ENCODE measurements at places on chromosomes 16 and 17.

- DNase-seq = no peak
Observed at GRCh38 chr16:4613636-4614570, 785 bp downstream of the UBALD1 start.

GRCh38 chr16:57577691-57578224 is 35.3 kb downstream of the ADGRG5 start:
- no peak for DNase-seq

GRCh38 chr17:20955427-20956323 is 87.1 kb downstream of the USP22 start:
- no peak for DNase-seq

DNA sequence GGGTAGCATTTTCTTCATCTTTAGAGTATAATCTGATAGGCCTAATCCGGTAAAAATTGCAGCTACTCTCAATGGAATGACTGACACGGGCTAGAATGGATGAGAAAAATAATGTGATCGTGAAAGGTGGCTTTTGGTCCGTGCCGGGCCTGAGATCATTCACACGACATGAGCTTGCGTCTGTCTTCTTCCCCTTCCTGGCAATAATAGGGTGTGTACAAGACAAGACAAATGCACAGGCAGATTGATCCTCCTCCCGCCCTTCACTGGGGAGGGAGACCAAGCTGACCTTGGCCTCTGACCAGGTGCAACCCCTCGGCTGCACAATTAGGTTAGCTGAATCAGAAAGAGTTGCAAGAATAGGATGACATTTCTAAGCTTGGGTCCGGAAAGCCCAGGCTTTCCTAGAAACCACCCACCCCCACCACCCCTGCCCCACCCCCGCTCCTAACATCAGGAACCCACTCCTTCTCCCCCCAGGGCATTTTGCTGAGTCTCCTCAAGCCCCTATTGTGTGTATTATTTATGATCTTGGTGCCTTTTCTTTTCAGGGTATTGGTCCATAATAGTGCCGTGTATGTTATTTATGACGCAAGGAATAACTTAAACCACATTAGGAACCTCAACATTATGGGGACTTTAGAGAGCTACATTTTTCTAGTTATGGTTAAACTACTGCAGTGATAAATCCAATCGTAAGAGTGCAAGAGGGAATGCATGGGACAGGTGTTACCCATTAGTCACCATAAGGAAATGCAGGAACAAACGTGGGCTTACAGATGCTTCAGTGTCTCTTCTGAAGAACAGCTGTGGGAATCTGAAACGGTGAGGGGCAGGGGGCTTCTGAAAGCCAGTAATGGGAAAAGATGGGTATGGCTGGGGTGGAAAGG is 540.1 kb upstream of the PSMD7 start:
- DNase-seq = no peak

DNA sequence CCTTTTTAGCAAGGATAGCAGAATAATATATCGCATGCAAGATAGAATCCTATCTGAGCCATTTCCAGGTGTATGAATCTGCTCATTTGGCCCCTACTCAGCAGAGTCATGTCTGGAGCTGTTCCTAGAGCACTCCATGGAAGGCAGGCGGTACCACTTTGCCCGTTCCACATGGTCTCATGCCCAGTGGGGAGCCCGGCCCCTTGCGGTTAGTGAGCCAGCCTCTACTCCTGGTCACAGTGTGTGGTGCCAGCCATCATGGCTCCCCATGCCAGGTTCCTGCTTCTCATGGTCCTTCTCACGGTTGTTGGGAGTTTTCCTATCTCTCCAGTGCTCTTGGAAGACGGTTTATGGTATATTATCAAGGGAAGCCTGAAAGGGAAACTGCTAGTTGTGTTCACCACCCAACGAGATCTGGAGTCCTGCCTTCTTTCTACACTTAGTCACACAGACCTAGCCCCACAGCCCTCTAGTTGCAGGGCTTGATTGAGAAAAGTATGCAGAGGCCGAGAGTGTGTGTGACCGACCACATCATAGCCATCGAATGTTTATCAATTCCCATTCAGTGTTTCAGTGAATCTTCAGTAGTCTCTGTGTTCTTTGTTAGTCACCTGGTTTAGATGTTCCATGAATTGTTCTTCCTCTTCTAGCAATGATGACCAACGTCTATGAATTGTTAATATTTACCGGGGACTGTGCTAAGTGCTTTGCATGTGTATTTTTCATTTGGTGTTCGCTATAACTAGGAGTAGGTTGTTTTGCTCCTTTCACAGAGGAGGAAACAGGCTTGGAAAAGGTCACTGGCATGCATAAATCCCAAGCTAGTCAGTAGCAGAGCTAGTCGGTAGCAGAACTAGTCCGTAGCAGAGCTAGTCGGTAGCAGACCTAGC is 9.6 kb downstream of the JPT2 start:
- no peak for DNase-seq

- DNase-seq = no peak
Observed at GRCh38 chr17:7139400-7139799, 24.8 kb upstream of the ASGR2 start.

DNA sequence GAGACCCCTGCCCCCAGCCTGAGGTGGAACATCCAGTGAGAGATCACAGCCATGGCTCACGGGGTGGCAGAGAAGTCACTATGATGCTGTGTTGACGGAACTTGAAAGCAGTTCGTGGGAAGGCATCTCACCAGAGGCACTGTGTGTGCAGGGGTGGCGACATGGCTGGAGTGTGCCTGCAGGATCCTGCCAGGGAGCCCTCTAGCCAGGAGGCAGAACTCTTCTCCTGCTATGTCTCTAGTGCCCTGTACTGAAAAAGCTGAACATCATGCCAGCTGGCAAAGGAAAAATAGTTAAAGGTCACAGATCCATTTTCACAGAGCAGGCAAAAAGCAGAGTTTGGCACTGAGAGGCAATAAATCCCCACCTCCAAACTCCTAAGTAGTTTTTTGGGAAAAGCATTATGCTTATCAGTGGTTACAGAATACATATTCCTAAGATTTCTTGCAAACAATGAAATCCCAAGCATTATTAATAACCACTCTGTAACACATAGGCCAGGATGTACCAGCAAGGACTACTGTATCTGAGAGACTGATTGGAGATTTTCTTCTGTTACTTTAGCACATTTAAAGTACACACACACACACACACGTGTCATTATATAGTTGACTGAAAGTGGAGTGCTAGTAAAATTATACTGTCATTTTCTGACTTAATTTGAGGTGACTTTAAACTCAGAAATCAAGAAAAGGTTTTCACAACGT is 36.8 kb downstream of the TNRC6C start:
- DNase-seq = no peak

DNA sequence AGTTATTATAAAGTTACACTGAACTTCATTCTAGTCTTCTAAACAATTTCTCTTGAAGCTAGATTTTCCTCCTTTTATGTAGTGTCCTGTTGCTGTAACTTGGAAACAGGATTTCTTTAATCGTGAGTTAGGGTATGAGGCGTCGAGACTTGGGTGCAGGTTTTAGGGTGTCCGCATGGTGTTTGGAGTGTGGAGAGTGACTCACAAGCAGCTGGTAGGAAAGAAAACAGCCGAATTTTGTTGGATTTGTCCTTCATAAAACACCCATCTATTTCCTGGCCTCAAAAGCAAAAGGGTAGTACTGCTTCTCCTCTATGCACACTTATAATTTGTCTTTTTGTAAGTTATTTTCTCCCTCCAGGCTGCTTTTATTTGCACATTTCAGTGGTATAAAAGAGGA is 1.6 kb downstream of the RPTOR start:
- DNase-seq = no peak

- no peak for DNase-seq
Observed at GRCh38 chr17:75406222-75406615, 741 bp upstream of the GRB2 start.

- DNase-seq = no peak
Observed at GRCh38 chr17:199806-200545, 18.5 kb upstream of the DOC2B start.

DNA sequence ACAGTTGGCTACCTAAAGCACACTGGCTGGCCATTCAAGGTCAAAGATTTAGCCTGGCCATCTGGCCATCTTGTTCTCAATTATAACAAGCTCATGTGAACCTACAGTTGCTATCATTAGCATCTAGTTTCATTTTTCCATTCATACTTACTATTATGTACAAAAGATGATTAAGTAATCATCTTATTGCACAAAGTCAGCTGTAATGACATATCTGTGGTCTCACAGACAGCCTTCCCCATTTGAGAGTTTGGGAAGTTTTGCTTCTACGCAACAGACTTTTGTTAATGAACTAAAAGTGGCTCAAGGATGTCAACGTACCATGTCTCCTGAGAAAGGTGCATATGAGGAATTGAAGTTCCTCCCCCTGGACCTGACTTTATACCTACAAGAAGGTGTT is 51.3 kb downstream of the HS3ST3B1 start:
- no peak for DNase-seq

DNA sequence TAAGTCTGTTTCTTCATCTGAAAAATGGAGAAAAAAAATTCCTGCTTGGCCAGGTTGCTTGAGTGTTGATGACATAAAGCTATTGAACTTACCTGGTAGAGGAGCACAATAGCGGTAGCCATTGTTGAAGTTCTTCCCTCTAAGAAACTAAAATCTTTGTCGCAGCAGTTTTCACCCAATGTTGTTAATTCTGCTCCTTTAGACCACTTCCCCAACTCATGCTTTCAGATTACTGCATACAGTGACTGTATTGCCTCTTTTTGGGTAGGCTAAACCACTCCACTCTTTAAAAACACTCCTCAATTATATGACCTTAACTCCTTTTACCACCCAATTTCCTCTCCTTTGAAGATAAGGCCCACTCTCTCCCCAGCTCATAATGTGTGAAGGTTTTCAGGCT is 35.7 kb upstream of the CCL2 start:
- DNase-seq = no peak

DNA sequence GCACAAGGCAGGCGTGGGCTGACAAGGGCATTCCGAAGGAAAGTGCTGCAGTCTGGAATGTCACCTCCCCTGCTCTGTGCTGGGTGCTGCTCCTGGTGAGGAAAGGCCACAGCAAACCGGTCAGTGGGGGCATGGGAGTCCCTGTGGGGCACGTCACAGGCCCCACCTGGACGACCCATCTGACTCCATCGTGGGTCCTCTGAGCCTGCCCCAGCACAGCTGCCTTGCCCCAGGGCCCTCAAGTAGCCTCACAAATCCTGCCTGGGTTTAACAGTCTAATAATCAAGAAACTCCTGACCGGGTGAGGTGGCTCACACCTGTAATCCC is 2.8 kb upstream of the MYO15B start:
- no peak for DNase-seq

GRCh38 chr17:43027091-43028032 is 2.3 kb downstream of the RND2 start:
- no peak for DNase-seq

DNA sequence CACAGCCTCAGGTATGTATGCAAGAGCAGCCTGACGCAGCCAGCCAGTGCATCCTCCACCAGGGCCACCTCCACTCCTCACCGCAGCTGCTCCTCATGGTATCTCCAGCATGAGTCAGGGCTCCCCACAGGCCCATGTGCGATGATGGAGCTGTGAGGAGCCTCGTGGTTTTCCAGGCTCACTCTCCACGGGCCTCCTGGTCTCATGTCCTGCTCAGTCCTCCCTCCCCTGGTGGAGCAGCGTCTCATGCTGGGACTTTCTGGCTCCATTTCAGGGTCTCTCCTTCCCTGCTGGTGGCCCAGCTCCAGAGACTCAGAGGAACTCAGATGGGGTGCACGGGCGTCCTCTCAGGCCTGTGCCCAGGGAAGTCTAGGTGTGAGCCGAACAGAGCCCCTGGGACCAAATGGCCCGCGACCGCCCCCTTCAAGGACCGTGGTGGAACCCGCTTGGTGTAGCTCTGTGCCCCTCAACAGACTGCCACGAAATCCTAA is 70.4 kb downstream of the METRNL start:
- DNase-seq = no peak

GRCh38 chr16:89957216-89957785 is 8.7 kb downstream of the DEF8 start:
- no peak for DNase-seq

GRCh38 chr16:85369741-85370528 is 243.2 kb upstream of the GSE1 start:
- DNase-seq = no peak

DNA sequence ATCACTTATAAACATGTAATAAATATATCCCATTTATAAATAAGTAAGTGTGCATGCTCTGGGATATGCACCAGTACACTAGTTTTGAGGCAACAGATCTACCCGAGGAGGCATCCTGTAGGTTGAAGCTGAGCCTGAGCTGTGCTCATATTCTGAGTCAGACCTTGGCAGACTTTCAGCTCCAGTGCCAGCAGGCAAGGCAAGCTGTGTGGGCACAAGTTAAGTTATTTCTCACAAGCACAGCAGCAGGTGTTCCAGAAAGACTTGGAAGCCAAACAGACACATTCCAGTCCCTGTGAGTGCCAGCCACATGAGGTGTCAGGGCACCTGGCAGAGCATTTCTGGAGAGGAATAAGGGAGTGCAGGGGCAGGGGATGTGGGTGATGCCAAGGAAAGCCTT is 1.3 kb upstream of the CLEC19A start:
- no peak for DNase-seq

GRCh38 chr16:7921345-7921744 is 588.7 kb downstream of the RBFOX1 start:
- DNase-seq = no peak

DNA sequence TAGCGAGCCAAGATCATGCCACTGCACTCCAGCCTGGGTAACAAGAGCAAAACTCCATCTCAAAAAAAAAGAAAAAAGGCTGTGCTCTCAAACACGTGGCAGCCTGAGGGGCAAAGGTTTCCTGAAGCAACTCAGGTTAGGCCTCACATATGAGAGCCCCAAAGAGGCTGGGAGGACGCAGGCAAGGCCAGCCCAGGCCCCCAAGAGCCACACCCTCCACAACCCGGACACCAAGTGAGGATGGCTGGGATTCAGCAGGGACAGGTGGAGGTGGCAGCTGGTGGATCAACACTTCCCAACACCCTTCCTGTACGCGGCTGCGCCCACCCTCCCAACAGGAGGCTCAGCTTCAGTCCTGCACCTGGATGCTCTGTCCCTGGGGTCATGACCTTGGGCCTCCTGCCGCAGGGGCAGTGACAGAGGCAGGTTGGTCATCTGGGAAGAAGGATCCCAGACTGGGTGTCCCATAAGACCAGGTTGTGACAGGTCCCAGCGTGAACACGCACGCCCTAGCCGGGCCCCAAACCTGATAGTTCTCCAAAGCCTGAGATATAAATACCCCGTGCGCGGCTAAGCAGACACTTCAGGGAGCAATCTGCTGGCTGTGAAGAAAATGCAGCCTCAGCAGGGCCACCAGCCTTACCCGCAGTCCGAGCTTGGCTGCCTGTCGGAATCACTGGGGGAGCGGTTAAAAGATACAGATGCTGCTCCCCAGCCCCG is 78.1 kb downstream of the TIMM22 start:
- DNase-seq = no peak
